ENCODE measurements at places on chromosomes 4 and X.

DNA sequence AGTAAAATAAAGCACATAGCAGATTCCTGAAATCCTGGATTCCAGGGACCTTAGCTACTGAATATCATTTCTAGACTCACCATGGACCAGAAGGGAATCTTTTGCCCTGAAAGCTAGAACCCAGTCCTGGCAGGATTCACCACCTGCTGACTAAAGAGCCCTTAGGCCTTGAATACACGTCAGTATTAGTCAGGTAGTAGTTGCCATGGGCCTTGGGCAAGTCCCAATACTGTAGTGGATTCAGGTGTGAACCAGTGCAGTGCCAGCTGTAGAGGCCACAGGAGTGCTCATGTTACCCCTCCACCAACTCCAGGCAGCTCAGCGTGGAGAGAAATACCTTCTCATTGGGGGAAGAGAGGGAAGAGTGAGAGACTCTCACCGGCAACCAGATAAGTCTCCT lies 64.1 kb upstream of the UBQLN2 start:
- no peak for DNase-seq

DNA sequence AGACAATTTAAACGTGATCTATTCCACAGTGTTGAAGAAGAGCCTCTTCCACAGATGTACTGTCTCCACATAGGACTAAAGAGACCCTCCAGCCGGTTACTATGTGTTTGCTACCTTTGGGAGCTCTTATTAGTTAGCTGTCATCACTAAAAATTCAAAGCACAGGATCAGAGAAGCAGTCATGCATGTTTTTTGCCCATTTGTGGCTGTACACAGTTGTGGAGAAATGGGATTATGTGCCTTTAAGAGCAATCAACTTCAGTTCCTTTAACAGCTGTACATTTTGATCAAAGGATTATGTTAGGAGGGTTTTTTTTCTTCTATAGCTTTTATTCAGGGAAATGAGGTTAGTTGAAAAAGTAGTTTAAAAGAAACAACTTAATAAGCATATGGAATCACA lies 149.0 kb upstream of the SPOCK3 start:
- no peak for DNase-seq

DNA sequence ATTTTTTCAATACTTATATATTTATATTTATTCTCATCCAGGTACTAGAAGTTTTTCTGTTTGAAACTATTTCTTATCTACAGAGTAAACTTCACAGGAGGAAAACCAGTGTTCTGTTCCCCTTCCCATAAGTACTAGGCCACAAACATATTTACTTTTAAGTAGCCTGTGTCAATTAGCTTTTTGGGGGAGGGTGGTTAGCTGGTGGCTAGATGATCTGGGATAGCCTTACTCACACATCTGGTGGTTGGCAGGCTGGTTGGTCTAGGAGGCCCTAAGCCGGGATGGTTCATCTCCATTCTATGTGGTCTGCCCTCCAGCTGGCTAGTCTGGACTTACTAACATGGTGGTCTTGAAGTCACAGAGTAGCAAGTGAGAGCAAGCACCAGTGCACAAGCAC lies 6.2 kb downstream of the JADE3 start:
- DNase-seq, result no peak

GRCh38 chrX:106613277-106613676 lies 1.5 kb downstream of the RADX start:
- DNase-seq, result no peak

DNA sequence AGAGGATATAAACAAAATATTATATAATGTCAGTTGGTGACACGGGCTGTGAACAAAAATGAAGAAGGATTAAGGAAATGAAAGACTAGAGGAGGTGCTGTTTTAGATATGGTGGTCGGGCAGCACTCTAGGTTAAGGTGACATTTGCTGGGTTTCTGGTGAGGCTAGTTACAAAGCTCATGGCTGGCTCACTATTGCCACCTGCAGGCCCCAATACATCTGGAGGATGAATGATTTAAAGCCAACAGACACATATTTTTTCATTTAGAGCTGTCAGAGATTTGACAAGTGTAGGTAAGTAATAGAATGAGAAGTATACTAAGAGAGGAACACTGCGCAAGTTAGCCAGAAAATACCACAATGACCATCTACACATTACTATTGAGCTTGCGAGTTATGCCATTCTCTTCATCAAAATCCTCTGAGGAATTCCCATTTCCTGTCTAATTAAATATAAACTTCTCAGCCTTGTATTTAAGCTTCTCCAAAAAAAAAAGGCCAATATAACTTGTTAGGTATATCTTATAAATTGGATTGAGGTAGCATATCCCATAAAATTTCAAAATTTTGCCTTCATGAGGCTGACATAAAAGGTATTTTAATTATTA lies 6.4 kb upstream of the FGG start:
- peak; percentile 33 for DNase-seq

DNA sequence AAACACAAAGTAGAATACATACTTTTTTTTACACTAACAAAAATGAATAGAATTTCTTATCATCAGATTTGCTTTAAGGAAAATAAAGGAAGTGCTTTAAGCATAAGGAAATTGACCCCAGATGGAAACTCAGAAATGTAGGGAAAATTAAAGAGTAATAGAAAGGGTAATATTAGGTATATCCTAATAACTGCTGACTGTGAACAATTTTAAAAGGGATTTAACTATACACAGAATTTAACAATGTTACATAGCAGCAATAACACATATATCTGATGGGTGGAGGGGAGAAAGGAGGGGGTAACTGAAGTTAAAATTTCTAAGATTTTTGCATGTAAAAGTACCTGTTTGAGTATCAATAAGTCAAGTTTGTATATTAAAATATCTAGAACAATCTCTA lies 8.6 kb downstream of the CDKL2 start:
- no peak for DNase-seq

DNA sequence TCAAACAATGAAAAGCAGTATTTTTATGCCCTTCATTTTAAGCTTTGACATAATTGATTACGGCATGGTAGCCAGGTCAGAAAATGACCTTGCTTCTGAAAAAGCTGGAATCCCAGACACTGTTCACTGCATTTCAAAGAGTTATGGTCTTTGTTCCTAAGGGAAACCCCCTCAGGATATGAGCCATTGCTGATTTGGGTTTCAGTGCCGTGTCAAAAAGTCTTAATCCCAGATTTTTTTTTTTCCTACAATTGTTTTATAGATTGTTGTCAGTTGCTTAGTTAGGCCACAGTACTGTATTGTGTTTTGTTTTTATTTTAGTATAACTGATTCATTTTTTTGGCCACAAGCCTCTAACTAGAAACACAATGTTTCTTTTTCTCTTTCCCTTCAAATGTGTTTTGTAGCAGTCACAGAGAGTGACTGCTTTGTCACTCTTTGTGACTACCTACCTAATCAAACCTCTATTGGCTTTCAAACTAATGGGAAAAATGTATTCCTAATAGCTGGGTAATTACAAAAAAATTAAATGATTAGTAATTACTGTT lies 10.3 kb downstream of the WDR44 start:
- DNase-seq, result no peak

GRCh38 chr4:157996061-157997028 lies 176.5 kb downstream of the GASK1B start:
- no peak for DNase-seq

DNA sequence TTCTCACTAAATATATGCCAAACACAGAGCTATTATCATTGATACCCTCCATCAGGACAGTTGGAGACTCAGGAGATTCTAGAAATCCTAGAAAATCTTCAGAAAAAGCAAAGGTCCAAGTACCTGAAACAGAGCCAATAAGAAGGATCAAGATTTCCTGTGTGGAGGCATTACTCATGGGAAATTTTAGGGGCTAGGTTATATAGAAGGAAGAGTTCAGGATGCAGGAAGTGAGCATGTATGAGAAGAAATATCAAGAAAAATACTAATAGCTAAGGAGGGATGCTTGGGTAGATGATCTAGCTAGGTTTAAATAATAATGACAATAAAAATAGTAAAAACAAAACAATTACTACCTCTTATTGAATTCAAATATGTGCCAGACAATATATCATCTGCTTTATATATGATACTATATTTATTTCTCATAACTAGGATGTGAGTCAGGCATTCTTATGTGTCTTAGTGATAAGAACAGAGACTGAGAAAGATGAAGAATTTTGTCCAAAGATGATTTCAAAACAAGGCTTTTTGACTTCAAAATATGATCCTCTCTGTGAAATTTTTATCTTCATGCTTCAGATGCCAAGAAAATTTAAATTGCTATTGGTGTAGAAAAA lies 66.4 kb upstream of the HHIP start:
- DNase-seq, result no peak

DNA sequence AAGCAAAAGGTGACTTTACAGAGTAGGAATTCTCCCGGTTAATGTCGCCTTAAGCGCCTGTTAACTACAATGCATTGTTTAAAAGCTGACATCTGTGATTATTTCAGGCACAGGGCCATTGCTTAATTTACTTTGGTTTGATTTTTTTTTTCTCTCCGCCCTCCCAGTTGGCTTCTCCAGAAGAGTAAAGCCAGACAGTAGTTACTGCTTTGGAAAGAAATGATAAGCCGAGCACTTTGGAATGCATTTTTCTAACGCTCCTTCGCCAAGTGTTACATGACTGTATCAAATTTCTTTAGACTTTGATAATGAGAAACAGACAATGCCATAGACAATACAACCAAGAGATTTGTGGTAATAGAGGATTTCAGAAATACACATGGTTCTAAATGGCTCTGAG lies 383.0 kb upstream of the TENM3 start:
- no peak for DNase-seq

- DNase-seq, result no peak
Observed at GRCh38 chr4:40321574-40322275, 13.4 kb upstream of the CHRNA9 start.

DNA sequence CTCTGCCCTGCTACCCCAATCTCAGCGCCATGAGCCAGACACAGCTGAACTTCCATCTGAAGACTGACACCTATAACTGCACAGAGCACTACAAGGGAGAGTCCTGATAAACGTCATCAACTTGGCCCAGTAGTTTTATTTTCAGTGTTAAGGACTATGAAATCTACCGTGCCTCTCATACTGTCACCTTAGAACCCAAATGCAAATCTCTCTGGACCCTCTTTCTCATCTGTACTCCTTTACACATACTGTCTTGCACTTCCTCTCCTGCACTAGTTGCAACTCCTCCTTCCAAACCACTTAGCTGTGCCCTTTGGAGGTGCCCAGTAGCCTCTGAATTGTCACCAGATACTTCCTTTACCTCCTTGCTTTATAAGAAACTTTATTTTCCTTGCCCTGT lies 420.2 kb upstream of the CNKSR2 start:
- no peak for DNase-seq

- DNase-seq, result no peak
Observed at GRCh38 chr4:51862781-51863180, 19.8 kb downstream of the DCUN1D4 start.

GRCh38 chr4:131091896-131092295 lies 1995.9 kb downstream of the C4orf33 start:
- no peak for DNase-seq
